ENCODE measurements at places on chromosomes 5 and 9. TPM values are rescaled to one million over a fixed set of nuclear protein-coding genes. Genes with fewer than 3 reads are reported as not detected.

OR13C5 gene
- polyA plus RNA-seq = not detected

AGXT2 gene
- 33.8 TPM for polyA plus RNA-seq

FUT7 gene
- 0.69 TPM for polyA plus RNA-seq

GLRX gene
- polyA plus RNA-seq = 111 TPM

TLX3 gene
- polyA plus RNA-seq = not detected

MAMDC2 gene
- polyA plus RNA-seq = 7.9 TPM

TRIM23 gene
- 13.4 TPM for polyA plus RNA-seq

ERAP2 gene
- polyA plus RNA-seq = 7.7 TPM

FOXD4L5 gene
- polyA plus RNA-seq = 0.09 TPM

SEMA4D gene
- 32.8 TPM for polyA plus RNA-seq

TNC gene
- 19.9 TPM for polyA plus RNA-seq

IFNA6 gene
- polyA plus RNA-seq = not detected

NMUR2 gene
- polyA plus RNA-seq = 0.75 TPM

C5orf58 gene
- 1.0 TPM for polyA plus RNA-seq

DBH gene
- polyA plus RNA-seq = 0.66 TPM

STPG3 gene
- polyA plus RNA-seq = 3.4 TPM

SHLD3 gene
- polyA plus RNA-seq = 6.1 TPM

LCNL1 gene
- polyA plus RNA-seq = 0.09 TPM

MVB12B gene
- 13.4 TPM for polyA plus RNA-seq

DNAH5 gene
- 0.34 TPM for polyA plus RNA-seq

MYMK gene
- 0.13 TPM for polyA plus RNA-seq

SLCO6A1 gene
- 0.13 TPM for polyA plus RNA-seq

CA9 gene
- 4.2 TPM for polyA plus RNA-seq

COL23A1 gene
- polyA plus RNA-seq = 8.9 TPM

IFNA2 gene
- polyA plus RNA-seq = not detected

F12 gene
- polyA plus RNA-seq = 1.0 TPM

C5orf52 gene
- polyA plus RNA-seq = 0.87 TPM

ADAMTS6 gene
- polyA plus RNA-seq = 2.3 TPM

IL5 gene
- 0.07 TPM for polyA plus RNA-seq

All from large intestine (tissue), 12 donors.